ENCODE measurements at places on chromosomes 6 and 20.

DNA sequence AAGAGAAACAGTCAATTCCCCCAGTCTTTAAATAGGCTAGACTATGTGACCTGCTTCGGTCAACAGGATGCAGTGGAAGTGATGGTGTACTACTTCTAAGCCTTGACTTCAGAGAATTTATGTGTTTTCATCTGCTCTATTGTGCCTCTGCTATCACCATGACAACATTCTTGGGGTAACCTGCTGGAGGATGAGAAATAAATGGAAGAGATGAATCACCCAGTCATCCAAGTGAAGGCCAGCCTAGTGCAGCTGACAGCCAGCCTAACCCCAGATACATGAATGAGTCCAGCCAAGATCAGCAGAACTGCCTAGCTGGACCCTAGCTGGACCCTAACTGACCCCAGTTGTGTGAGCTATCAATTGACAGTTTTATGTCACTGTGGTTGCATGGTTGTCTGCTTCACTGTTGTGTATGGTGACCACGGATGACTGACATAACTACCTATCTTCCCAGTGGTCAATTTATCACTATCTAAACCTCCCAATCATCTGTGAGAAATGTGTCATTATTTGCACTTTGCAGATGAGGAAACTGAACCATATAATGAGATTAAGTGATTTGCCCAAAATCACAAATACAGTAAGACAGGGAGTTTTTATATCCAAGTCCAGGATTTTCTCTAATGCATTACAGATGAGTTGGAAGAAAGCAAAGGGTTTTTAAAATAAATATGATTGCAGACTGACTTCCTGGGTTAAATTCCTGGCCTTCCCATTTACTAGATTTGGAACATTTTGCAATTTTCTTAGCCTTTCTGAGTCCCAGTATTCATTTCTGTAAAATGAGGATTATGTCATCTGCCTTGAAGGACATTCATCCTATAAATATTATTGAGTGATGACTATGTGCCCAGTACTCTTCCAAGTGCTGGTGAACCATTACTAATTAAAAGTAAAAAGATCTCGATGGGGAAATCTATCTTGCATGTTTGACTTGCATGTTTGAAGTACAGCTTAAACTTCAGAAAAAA, 136.4 kb upstream of the PLCB4 start:
- no peak for DNase-seq

DNA sequence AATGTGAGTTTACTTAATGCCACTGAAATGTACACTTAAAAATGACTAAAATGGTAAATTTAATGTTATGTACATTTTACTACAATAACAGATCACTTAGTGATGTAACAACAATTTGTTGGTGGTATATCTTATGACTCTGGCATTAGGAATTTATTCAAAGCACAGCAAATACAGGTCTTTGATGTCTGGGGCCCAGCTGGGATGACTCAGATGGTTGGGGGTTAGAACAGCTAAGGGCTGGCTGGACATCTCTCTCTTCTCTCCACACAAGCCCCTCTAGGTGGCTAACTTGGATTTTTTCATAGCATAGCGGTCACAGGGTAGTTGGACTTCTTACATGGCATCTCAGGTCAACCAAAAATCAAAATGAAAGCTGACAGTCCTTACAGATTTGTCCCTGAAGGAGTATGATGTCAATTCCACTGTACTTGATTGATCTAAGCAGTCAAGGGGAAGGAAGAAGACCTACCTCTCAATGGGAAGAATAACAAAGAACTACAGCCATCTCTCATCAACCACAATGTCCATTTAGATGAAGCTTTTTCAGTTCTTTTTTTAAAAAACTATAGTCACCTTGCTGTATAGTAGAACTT, 37.5 kb upstream of the LCA5 start:
- no peak for DNase-seq

GRCh38 chr6:15947436-15947835, 181.4 kb upstream of the MYLIP start:
- DNase-seq: no peak

DNA sequence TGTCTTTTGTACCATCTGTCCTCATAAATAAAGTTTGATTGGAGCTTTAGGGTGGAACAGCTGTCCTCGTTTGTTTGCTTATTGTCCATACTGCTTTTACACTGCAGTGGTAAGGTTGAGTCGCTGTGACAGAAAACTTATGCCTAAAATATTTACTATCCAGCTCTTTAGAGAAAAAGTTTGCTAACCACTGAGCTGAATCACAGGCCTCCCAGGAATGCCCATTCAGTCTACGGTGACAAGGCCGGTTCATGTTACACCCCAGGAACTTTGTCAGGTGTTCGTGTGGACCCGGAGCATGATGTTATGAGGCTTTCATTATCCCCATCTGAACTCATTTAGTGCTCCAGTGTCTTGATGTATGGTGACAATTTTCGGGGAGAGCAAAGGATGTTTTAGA, 401.1 kb downstream of the SAMD5 start:
- no peak for DNase-seq

GRCh38 chr20:15834857-15835256, 738.4 kb downstream of the KIF16B start:
- no peak for DNase-seq

DNA sequence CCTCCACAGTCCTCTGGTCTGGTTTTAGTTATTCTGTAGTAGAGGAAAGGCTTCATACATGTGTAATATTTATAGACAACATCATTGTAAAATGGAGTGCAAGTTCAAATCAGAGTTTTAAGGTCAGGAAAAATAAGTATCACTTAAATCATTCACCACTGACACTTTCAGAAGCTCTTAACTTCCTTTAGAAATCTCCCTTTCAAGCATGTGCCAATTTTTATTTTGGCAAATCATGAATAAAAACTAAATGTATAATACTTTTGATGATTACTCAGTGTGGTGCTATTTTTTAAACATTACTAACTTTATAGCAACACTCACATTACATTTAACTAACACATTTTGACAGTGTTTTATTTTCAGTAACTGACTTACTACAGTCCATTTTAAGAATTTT, 112.2 kb downstream of the OGFRL1 start:
- no peak for DNase-seq

DNA sequence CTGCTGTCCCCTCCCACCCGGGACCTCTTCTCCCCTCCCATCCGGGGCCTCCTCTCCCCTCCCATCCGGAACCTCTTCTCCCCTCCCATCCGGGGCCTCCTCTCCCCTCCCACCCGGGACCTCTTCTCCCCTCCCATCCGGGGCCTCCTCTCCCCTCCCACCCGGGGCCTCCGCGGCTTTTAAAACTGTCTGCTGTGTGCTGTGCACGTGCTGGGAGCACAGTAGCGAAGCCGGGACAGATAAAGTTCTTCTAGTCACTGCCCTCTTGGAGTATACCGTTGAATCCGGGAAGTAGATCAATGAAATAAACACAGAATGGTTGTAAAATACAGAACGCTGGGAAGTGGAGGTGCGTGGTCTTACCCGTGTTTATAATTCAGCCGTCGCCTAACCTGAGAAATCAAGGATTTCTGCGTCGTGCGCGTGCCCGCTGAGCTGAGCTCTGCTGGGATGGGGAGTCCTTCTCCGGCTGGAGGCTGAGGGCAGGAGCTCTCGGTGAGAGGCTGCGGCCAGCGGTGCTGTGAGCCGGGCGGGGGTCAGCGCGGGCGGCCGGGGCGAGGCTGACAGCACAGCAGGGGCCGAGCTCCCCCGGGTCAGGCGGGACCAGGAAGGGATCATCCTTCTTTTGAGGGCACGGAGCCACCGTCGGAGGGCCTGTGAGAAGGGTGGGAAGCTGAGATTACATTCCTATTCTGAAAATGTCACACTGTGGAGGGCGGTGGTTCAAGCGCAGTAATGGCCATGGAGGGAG, 19.6 kb upstream of the KIF25 start:
- no peak for DNase-seq

DNA sequence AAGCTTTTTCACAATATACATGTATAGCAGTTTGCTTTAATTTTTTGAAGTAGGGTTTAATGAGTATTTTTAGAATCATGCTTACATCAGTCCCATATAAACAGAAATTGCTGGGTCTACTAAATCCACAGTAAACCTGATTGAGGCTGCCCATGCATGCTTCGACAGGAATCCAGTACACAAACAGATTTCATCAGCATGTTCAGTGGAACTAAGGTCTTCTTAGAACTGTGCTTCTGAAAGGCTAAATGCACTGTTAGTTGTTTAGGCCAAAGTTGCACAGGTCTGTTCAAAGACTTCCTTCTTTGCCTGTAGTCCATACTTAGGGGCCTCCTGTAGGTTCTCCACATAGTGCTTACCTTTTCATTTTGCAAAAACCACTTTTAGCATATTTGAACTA, 42.5 kb upstream of the THBS2 start:
- no peak for DNase-seq

- DNase-seq: no peak
These were observed 9.2 kb downstream of the FRS3 start for GRCh38 chr6:41770381-41771057.

DNA sequence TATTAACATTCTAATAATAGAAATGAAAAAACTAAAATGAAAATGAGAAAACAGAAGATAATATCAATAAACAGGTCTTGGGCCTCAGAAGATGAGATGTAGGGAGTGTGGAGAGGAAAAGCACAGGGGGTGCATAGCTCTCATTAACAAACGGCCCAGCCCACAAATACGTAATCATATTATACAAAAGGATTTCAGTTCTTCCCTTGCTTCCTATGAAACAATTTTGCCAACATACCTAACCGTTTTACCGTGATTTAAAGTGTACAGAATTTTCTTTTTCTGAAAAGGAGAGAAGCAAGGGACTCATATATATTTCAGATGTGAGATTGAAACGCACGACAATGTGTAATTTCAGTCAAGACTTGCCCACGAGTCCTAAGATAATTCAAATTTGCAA, 136.0 kb downstream of the HFE start:
- DNase-seq: no peak

- no peak for DNase-seq
These were observed 152.3 kb downstream of the ZMYND8 start for GRCh38 chr20:47204008-47204849.
